ENCODE measurements at places on chromosomes 16 and 17.

- no peak for DNase-seq
Measured at GRCh38 chr16:8676737-8677375, 2.4 kb downstream of the ABAT start.

DNA sequence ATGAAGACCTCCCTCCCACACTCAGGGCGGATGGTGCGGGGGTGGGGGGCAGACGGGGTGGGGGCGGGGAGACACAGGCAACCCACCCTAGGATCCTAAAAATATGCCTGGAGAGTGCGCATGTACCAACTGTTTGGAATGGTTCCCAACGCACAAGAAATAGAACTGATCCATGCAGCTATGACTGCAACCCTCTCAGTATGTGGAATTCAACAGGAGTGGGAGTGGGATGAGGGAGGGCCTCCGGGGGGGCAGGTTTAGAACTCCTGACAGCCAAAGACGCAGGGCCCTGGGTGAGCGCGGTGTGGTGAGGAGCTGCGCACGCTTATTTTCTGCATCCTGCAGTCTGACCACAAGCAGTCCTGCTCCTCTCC lies 1.1 kb upstream of the P2RX5 start:
- DNase-seq: no peak

DNA sequence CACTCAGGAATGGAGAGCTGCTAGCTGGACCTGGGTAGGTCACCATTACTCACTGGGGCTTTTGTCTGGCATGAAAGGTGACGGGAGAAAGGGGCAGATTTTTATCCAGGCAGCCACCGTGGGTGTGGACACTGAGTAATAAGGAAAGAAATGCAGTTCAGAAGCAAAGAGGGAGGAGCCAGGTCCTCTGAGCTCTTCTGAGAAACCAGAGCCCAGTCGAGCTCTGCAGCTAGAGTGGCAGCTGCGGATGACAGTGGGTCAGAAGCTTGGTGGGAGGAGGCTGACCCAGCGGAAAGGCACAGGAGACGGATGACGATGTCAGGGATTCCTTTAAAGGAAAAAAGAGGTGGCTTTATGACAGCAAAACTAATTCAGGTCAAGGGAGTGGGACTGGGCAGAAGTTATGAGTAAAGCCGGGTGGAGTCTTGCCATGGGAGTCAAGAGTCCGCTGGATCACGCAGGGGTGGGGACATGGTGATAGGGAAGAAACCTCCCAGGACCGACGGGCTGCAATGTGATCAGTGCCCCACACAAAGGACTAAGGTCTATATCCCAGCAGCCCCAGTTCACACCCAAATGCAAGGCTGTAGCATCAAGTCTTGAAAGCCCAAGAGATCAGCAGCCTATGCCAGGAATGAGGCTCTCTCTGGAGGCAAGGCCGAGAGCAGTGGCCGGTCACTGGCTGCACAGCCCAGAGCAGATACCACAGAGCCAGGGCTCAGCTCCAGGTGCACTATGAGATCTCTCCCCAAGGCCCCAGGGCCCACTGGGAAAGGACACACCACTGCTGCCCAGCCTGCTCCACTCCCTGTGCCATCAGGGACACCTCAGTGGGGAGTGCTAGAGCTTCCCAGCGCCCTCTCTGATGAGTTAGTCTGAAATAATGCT lies 6.3 kb upstream of the MNT start:
- peak; percentile 98 for DNase-seq

- peak; percentile 61 for DNase-seq
Measured at GRCh38 chr16:9072806-9073341, 18.6 kb upstream of the HAPSTR1 start.

- no peak for DNase-seq
Measured at GRCh38 chr16:64168371-64168770, 953.5 kb downstream of the CDH11 start.

DNA sequence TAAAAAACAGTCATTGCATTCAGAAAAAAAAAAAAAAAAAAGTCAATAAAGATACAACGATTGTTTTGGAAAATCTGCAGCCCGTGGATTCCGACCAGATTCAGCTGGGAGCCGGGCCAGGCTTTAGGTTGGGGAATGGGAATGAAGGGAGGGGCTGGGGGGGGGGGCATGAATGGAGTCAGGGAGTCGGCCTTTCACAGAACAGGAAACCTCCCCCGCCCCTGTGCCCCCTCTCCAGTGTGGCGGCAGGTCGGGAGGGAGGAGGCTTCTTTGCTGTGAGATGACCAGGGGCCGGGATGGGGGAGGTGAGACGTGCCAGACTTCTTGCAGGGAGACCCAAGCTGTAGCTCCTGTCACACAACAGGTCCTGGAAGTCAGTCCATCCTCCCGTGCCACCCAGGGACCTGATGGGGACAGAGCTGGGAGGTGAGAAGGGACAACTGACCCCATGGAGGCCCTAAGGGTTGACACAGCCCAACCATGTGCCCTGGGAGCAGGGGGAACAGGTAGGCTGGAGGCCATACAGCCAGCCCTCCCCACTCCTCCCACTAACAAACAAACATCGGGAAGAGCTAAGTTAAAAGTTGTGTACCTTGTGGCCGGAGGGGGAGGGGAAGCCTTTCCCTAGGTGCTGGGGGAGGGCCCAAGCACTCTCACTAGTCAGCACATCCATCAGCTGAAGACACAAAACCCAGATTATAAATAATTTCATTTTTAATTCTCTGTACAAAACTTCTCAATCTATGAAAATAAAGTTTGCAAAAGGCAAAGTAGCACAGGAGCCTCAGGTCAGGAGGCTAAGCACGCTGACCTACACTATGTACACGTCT lies 25.2 kb downstream of the SREBF1 start:
- no peak for DNase-seq

DNA sequence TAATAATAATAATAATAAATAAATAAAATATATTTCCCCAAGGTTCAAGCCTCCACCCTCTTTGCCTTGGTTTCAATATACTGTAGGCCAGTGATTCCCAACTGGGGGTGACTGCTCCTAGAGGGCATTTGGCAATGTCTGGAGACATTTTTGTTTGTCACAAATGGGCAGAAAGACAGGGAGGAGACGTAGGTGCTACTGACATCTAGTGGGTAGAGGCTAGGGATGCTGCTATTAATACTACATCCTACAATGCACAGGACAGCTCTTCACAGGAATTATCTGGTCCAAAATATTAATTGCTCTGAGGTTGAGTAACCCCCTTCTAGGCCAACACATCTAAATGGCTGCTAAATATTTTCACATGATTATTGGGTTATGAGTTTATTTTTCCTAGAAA lies 12.8 kb upstream of the PRR14 start:
- DNase-seq: peak; percentile 65

GRCh38 chr16:51797669-51798259 lies 646.7 kb upstream of the SALL1 start:
- no peak for DNase-seq

DNA sequence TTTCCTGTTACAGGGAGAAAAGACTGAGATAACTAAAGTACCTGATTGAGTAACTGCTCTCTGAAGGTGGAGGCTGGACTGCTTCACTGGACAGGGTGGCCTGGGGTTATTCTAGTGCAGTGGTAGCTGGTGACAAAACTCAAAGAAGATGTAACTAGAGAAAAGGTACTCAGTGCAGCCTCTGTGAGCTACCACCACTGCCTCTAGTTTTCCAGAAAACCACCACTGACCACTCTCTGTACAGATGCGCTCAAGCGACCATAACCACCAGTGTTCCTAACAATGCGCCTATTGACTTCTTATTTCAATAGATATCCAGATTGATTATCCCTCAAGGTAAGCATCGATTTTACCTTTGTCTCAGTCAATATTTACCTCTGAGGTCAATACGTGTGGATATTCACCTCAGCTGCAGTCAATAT lies 492.2 kb downstream of the WWOX start:
- no peak for DNase-seq

All from EL (cell line).